Suprapubic skin (tissue), 4 donors: ENCODE measurements at places on chromosomes 13 and 19.
A peak's percentile ranks its signal among the peaks of the same experiment; 100 is the strongest.

DNA sequence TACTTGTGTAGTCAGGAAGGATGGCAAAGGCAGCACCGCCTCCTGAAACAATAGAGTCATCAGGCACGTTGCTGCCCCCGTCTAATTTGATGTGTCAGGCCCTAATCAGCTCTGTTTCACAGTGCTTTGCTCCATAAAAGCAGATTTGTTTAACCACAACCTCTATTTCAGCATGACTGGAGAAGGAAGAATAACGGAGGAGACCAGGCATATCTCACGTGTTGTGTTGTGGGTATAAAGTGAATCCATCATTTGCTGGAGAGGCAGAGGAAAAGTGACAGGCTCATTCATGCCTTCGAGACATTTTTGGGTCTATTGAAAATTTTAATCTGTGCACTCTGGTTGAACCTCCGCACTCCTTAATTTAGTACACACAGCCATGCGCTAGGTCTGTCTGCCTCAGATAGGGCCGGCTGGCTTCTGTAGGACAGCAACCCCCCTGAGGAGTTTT, 940.4 kb upstream of the SLC10A2 start:
- no peak overlapping the region for H3K27ac ChIP-seq
- no peak for DNase-seq
- H3K27me3 ChIP-seq, result no peaks in the 10 kb centered on the region
- H3K4me1 ChIP-seq, result no peaks in the 10 kb centered on the region

GRCh38 chr13:46801858-46802257, 4.9 kb upstream of the ESD start:
- no peaks in the 10 kb centered on the region for H3K36me3 ChIP-seq
- H3K4me1 ChIP-seq, result peaks cover 7% of the 10 kb centered on the region
- no peak overlapping the region for H3K4me3 ChIP-seq

DNA sequence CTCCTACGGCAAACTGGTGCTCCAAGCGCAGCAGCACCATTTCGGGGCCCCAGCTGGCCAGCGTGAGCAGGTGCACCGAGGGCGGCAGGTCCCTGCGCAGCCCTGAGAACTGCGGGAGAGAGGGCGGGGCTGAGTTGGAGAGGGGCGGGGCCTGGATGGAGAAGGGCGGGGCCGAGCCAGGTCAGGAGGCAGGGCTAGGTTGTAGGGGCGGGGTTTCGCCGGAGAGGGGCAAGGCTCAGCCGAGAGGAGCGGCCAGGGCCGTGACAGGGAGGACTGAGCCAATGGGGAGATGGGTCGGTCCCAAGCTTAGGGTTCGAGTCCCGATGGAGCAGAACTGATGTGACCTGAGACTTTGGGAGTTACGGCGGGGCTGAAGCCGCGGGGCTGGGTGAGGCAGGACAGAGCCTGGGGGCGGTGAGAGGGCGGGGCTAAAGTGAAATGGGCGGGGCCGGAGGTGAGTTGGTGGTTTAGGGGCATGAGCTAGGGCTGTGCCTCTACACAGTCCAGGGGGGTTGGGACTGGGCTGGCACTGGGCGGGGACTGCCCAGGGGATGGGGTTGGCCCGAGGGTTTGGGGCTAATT, 19.0 kb downstream of the MAN2B1 start:
- DNase-seq, result no peak
- H3K27me3 ChIP-seq, result no peaks in the 10 kb centered on the region
- no peak overlapping the region for H3K27ac ChIP-seq
- H3K4me3 ChIP-seq, result peak overlapping the region; percentile 22

- H3K27me3 ChIP-seq, result no peaks in the 10 kb centered on the region
- no peak overlapping the region for H3K27ac ChIP-seq
- H3K36me3 ChIP-seq, result no peaks in the 10 kb centered on the region
- no peak for DNase-seq
- no peak overlapping the region for H3K4me3 ChIP-seq
- peaks cover 15% of the 10 kb centered on the region for H3K4me1 ChIP-seq
Observed at GRCh38 chr13:43305416-43305815, 282.0 kb downstream of the DNAJC15 start.

GRCh38 chr19:6416658-6417405, 7.8 kb downstream of the KHSRP start:
- H3K36me3 ChIP-seq, result peaks cover 79% of the 10 kb centered on the region
- H3K4me3 ChIP-seq, result no peak overlapping the region
- no peak for DNase-seq
- no peaks in the 10 kb centered on the region for H3K27me3 ChIP-seq

DNA sequence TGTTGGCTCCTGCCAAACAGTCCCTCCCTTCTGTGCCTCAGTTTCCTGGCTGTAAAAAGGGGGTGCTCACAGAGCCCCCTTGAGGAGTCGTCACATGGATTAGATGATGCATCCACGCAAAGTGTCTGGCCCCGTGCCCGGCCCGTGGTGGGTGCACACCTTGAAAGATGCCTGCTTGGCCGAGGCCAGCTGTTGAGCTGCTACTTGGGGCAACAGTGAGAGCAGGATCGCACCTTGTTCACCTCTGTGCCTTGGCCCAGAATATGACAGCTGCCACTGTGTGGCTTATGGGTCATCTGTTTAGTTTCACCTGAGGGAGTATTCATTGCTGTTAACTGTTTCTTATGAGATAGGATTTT, 17.7 kb downstream of the CRTC1 start:
- peak; percentile 77 for DNase-seq
- no peaks in the 10 kb centered on the region for H3K27me3 ChIP-seq
- no peaks in the 10 kb centered on the region for H3K36me3 ChIP-seq
- H3K4me3 ChIP-seq, result peak overlapping the region; percentile 52
- H3K27ac ChIP-seq, result peak overlapping the region; percentile 70
- peaks cover 24% of the 10 kb centered on the region for H3K4me1 ChIP-seq

DNA sequence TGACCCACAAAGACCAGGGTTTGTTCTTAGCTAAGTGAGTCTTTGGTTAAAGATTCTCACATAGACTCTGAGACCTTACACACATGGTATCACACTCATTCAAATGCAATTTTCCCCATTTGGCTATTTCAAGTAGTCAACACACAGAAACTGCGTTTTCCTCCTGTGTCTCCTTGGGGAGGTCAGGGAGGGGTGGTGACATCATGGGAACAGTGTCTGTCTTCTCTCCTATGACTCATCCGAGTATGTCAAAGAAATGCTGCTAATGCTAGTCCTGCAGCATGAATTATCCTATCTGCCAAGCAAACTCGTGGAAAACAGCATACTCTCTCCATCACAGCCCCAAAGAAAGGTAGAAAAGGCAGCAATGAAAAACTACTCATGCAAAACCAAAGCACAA, 100.2 kb downstream of the ENOX1 start:
- H3K27me3 ChIP-seq, result no peaks in the 10 kb centered on the region
- DNase-seq, result peak; percentile 56
- H3K4me1 ChIP-seq, result no peaks in the 10 kb centered on the region

GRCh38 chr19:23394511-23394910, 760 bp downstream of the ZNF91 start:
- peaks cover 33% of the 10 kb centered on the region for H3K4me1 ChIP-seq
- peaks cover 3% of the 10 kb centered on the region for H3K36me3 ChIP-seq
- H3K27ac ChIP-seq, result peak overlapping the region; percentile 99
- DNase-seq, result no peak
- peak overlapping the region; percentile 89 for H3K4me3 ChIP-seq

GRCh38 chr19:42083537-42083936, 7.6 kb downstream of the ZNF574 start:
- H3K4me1 ChIP-seq, result no peaks in the 10 kb centered on the region
- no peaks in the 10 kb centered on the region for H3K27me3 ChIP-seq
- DNase-seq, result no peak
- H3K36me3 ChIP-seq, result peaks cover 40% of the 10 kb centered on the region

- no peak for DNase-seq
- H3K4me3 ChIP-seq, result no peak overlapping the region
- H3K36me3 ChIP-seq, result peaks cover 14% of the 10 kb centered on the region
- H3K27me3 ChIP-seq, result no peaks in the 10 kb centered on the region
Observed at GRCh38 chr13:98508685-98509084, 68.2 kb downstream of the STK24 start.

GRCh38 chr19:51025401-51025800, 1.0 kb downstream of the KLK11 start:
- peak overlapping the region; percentile 34 for H3K4me3 ChIP-seq
- H3K36me3 ChIP-seq, result no peaks in the 10 kb centered on the region
- DNase-seq, result no peak

DNA sequence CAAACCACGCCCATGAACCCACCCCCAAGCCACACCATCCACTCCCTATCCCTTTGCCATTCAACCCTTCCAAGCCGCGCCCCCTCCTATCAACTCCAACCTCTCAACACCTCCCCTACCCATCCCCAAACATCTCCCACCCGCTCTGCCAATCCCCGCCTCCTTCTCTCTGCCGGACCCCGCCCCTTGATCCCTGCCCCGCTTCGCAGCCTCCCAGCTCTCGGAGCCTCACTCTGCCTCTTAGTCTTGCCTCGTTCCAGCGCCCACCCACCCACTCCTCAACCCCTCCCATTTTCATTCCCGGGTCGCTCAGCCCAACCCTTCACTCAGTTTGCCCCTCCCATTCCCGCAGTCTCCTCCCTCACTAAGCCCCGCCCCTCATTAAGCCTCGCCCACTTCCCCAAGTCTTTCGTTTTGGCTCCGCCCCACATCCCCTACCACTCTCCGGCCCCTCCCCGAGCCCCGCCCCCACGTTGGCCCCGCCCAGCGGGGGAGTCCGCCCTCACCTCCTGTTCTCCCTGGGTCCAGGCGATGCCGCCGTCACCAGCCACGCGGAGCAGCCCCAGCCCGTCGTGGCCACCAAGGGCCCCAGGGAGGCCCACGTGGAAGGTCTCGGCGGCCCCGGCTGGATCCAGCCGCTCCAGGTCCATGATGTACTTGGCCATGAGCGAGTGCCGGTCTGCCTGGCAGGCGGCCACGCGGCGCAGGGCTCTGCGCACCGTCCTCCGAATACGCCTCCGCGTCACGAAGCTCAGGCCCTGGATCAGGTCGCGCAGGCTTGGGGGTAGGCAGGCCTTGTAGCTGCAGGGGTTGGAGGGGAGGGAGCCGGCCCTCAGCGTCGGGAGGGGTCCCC, 5.7 kb downstream of the JAK3 start:
- no peak overlapping the region for H3K27ac ChIP-seq
- DNase-seq, result no peak
- H3K36me3 ChIP-seq, result peaks cover 4% of the 10 kb centered on the region
- H3K4me3 ChIP-seq, result peak overlapping the region; percentile 26
- H3K27me3 ChIP-seq, result peaks cover 20% of the 10 kb centered on the region

DNA sequence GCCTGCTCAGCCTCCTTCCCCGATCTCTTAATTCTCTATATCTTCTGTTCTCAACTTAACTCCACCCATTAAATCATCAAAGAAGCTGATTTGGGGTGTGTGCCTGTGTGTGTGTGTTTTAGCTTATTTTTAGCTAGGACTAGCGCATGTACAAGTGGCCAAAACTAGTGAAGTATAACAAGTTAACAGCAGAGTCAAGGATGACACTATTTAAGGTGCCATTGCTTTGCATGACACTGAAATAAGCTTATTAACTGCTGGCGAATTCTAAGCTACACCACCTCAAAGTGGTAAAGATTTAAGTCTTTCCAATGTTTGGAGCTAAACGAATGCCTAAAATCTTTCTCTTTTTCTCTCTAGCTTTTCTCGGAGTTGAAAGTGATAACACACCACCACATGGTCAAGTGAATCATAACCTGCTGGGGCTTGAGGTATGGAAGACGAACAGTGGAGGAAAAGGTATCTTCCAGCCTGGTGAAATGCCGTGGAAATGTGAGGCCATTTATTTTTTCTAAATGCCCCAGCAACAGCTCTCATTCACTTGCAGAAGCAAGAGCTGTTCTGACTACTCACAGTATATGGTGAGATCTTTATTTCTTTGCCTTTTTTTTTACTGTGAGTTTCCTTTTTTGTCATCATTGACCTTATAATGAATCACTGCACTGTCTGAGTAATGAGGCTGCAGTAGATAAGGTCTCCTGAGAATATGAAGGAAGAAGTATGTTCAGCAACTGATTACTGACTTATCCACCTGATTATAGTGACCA, 570.3 kb downstream of the PCDH9 start:
- no peaks in the 10 kb centered on the region for H3K36me3 ChIP-seq
- H3K27ac ChIP-seq, result no peak overlapping the region
- no peaks in the 10 kb centered on the region for H3K27me3 ChIP-seq
- DNase-seq, result no peak
